GM12892 (cell line): ENCODE measurements at places on chromosomes 3 and 15.

GRCh38 chr3:43369404-43370292, 83.3 kb downstream of the SNRK start:
- no peak for DNase-seq

DNA sequence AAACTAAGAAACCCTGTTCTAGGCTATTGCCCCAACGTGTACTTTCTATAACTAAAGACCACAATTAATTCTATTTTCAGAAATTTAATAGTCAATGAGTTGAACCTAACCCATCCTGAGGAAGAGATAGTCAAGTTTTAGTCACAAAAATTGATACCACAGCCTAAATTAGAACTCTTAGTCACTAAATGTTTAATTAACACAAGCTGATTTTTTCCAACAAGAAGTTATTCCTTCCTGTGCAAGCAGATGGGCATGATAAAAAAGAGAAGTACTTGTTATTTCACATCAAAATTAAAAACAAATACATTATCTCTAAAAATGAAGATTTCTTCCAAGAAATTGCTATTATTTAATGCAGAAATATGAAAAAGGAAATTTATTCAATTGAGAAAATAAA, 38.4 kb upstream of the TERB2 start:
- DNase-seq = no peak

DNA sequence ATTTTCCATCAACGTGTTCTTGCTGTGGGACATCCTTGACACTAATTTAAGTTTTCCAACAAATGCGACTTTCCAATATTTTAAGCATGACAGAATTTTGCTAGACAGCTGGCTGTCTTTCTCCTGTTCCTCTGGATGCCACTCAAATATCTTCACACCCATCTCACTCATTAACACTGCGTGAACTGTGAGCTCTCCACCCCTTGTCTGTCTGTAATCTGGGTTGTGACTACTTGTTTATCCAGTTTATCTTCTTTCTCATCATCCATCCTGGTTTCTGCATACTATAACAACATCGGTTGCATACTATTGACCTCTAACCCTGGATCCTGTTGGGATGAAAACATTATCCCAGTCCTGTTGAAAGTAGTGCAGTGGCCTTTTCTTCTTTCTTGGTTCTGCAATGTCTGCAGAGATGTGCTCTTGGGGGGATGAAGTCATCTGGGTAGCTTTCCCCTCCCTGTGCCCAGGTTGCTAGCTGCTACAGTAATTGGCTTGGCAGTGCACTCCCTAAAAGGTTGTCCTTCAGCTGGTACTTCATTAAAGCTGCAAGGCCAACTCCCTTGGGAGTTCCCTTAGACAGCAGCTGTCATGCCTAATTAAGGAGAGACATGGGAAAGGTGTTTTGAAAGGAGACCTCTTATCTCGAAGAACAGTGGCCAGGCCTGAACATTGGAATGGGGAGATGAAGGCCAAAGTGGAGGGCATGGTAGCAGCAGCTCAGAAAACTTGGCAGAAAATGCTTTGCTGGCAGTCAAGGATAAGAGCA, 24.7 kb downstream of the KAT2B start:
- DNase-seq = no peak

DNA sequence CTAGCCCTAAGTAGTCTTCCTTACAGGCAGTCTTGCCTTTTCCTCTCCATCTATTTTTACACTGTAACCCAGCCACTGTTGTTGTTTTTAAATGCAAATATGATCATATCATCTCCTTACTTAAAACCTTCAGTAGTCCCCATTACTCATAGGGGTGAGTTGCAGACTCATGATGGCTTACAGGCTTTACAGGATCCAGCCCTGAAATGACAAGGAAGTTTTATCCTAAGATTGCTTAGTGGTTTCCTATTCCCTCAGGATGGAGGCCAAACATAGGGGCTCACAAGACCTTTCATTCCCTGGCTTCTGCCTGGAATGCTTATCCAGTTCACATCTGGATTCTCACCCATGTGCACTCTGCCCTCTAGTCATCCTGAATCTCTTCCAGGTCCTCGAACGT, 27.7 kb upstream of the PCOLCE2 start:
- DNase-seq = no peak

GRCh38 chr3:120489421-120489820, 38.6 kb upstream of the FSTL1 start:
- DNase-seq = no peak

DNA sequence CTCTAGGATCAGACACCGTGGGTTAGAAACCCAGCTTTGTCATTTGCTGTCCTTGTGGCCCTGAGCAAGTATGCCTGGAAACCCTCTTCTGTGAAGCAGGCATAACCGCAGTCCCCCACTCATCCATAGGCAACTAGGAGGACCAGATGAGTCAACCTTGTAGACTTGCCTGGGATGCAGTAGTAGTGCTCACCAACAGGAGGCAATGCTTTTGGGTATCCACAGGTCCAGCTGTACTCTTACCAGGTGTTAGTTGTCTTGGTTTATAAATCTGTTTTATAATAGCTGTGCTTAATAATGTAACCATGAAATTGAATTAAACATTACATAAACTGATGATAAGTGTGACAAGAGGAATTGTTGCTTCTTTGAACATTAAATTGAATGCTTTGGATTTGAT, 389.3 kb downstream of the IL20RB start:
- no peak for DNase-seq

GRCh38 chr3:140315955-140316354, 361.9 kb upstream of the TRIM42 start:
- DNase-seq = no peak

DNA sequence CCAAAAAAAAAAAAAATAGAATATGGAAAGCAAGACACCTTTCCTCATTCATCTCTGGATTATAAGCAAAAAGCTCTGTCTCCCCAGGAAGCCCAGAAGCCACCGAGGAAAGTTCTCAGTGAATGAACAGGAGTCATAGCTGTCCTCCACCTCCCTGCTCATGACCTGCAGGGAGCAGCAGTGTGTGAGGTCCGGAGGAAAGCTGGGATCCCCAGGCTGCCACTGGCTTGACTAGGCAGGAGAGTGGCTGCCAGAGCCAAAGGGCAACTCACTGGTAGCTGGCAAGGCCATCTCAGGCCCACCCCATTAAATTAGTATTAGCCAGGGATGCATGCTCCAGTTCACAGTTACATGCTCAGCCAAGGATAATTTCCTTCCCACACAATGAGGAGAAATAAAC, 191.6 kb upstream of the STT3B start:
- no peak for DNase-seq

DNA sequence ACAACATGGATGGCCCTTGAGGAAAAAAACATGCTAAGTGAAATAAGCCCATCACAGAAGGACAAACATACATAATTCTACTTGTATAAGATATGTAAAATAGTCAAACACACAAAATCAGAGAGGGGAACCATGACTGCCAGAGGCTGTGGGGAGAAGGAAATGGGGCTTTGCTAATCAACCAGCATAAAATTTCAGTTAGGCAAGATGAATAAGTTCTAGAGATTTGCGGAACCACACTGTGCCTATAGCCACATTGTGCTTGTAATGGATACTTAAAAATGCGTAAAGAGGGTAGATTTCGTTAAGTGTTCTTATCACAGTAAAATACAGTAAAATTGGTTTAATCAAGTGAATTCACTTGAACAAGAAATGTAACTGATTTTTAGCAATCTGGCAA, 33.7 kb upstream of the SPTBN5 start:
- no peak for DNase-seq

GRCh38 chr15:37743826-37744225, 190.6 kb upstream of the TMCO5A start:
- DNase-seq = no peak

GRCh38 chr15:23897531-23897930, 210.4 kb upstream of the NDN start:
- DNase-seq = no peak

DNA sequence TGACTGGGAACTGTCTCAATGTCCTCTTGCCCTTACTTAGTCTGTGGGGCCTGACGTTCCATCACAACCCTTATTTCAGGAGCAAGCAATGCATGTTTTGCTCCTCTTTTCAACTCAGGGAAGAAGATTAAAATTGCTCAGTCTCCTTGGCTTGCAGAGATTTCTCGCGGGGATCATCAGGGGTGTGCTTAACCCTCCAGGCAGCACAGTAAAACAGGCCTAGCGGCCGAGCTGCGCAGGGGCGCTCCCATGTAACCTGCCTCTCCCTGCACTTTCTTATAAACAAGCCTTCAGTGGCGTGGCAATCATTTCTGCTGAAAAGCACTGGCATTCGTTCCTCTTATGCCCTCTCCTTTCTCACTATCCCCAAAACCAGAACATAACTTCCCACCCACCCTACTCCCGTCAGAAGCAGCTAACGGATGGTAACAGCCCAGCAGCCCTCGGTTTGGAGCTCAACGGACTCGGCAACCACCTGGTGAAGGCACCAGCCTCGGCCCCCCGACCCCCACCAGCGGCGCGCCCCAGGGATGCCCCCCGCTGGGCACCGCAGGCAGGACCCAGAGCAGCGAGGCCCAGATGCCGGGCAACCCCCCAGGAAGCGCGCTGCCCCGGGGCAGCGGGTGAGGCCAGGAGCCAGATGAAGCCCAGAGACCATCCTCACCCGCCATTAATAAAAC, 1.1 kb downstream of the MCF2L2 start:
- no peak for DNase-seq

GRCh38 chr3:154829929-154830328, 250.2 kb upstream of the MME start:
- no peak for DNase-seq
